SJCRH30 (cell line): ENCODE measurements at places on chromosomes 13 and 19.
A peak's percentile ranks its signal among the peaks of the same experiment; 100 is the strongest.

DNA sequence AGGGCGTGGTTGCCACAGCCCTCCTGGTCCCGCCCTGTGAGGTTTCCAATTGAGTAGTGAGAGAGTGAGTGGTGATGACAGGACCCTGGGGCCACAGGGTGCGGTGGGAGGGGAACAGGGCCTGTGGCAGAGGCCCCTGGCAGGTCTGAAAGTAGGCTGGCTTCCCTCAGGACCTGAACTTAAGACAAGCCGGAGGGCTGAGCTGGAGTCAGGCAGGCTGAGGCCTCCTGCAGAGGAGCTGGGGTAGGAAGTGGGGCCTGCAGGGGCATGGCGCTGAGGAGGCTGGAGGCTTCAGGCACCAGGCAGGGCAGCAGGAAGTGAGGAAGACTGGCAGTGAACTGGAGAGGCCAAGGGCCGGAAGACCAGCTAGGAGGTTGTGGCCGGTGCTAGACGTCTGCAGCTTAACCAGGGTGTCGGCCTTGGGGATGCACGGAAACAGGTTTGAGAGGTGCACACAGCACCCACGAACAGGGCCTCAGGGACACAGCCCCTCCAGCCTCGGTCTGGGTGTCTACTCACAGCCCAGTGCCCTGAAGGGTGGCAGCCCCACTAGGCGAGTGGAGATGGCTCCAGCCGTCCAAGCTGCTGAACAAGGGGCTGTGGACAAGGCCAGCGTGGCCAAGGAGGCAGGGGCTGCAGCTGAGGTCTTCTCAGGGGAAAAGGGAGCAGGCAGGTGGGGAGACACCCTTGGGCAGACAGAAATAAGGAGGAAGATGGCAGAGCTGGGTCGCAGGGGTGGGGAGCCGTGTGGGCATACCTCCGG, 17.8 kb downstream of the POP4 start:
- peaks cover 7% of the 10 kb centered on the region for H3K4me1 ChIP-seq
- H3K36me3 ChIP-seq, result no peaks in the 10 kb centered on the region

- H3K4me1 ChIP-seq, result no peaks in the 10 kb centered on the region; the same call in none of the 2 replicates
- no peaks in the 10 kb centered on the region for H3K36me3 ChIP-seq
- no peak for DNase-seq
- H3K27ac ChIP-seq, result no peak overlapping the region
Measured at GRCh38 chr13:43761616-43762315, 25.0 kb downstream of the ENOX1 start.

- H3K36me3 ChIP-seq, result no peaks in the 10 kb centered on the region
- no peaks in the 10 kb centered on the region for H3K4me1 ChIP-seq
- H3K27ac ChIP-seq, result no peak overlapping the region
- H3K27me3 ChIP-seq, result no peaks in the 10 kb centered on the region
- DNase-seq, result no peak
Measured at GRCh38 chr13:33956346-33956745, 138.4 kb downstream of the RFC3 start.

DNA sequence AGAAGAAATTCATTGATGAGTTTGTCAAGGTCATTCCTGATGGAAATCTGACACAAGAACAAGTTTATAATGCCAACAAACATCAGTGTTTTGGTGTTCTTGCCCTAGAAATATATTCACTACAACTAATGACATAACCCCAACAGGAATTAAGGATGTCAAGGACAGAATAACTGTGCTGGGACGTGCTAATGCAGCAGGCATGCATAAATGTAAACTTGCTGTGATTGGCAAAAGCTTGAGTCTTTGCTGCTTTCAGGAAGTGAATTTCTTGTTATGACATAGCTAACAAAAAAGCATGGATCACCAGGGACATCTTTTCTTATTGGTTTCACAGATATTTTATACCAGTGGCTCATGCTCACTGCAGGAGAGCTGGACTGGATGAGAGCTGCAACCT, 144.6 kb downstream of the KCTD12 start:
- no peak overlapping the region for H3K27ac ChIP-seq
- no peak for DNase-seq
- no peaks in the 10 kb centered on the region for H3K36me3 ChIP-seq

DNA sequence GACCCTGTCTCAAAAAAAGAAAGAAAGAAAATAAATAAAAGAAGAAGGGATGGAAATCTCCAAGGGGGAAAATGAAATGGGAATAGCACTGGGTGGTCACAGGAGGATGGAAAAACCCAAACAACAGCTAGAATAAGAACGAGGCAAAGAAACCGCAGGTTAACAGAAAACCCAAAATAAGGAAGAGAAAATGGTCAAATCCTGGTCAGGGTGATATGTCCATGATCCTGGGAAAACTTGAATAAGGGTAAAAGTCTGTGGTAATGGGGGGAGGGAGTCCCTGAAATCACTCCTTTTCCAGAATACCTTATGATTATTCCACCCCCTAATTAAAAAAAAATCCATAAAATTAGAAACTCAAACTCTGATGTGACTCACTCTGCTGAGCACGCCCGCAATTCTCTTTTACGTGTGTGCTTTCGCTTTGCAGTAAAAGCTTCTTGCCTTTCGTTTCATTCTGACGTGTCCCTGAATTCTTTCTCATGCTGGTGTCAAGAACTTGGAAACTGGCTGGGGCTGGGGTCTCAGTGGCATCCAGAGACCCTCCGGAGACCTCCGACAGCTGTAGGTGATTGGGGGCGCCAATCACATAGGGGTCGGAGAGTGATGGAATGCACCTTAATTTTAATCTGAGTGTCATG, 4.3 kb upstream of the NAXD start:
- no peaks in the 10 kb centered on the region for H3K36me3 ChIP-seq
- H3K4me1 ChIP-seq, result no peaks in the 10 kb centered on the region
- no peak overlapping the region for H3K4me3 ChIP-seq
- no peaks in the 10 kb centered on the region for H3K27me3 ChIP-seq

- peaks cover 12% of the 10 kb centered on the region; the same call in 1 of the 2 replicates for H3K27me3 ChIP-seq
- no peak overlapping the region for H3K27ac ChIP-seq
- DNase-seq, result no peak
- H3K36me3 ChIP-seq, result no peaks in the 10 kb centered on the region
- H3K4me1 ChIP-seq, result no peaks in the 10 kb centered on the region
- no peak overlapping the region for H3K4me3 ChIP-seq
Measured at GRCh38 chr19:33221638-33222037, 4.0 kb downstream of the SLC7A10 start.

DNA sequence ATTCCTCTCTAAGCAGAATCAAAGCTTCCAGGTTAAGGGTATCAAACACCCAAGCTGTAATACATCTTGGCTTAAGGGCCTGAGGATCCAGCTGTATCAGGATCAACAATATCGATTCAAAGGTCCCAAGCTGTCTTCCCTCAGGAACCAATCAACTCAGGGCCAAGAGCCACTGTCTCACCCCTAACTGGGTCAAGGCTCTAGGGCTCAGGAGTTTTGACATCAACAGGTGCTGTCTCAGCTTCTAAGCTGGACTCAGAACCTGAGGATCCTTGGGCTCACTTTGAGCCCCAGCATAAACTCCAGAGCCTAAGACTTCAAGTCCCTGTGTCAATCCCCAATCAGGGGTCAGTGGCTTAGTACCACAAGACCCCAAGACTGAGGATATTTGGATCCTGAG, 917 bp downstream of the FBXW9 start:
- peaks cover 7% of the 10 kb centered on the region; the same call in 1 of the 2 replicates for H3K36me3 ChIP-seq
- H3K4me3 ChIP-seq, result peak overlapping the region; percentile 70; the same call in 1 of the 2 replicates
- no peak overlapping the region for H3K27ac ChIP-seq
- no peak for DNase-seq

- peaks cover 24% of the 10 kb centered on the region for H3K4me1 ChIP-seq
- no peak overlapping the region for H3K4me3 ChIP-seq
- H3K27me3 ChIP-seq, result no peaks in the 10 kb centered on the region
- no peak for DNase-seq
- no peak overlapping the region for H3K27ac ChIP-seq
Measured at GRCh38 chr19:2217591-2217990, 18.5 kb downstream of the PLEKHJ1 start.

DNA sequence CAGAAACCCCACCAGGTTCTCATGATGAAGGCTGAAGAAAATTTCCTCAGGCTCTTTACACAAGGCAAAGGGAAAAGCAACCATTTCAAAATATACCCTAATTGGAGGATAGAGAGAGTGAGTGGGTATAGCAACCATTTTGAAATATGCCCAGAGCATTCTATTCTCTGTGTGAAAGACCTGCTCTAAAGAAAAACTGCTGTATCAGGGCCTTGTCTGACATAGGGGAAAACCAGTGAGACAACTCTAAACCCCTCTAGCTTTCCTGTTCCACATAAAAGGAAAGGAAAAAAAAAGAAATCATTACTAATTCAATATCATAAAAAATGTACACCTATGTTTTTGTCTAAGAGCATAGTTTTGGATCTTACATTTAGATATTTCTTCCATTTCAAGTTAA, 42.3 kb downstream of the TPTE2 start:
- no peaks in the 10 kb centered on the region for H3K4me1 ChIP-seq
- DNase-seq, result no peak
- no peaks in the 10 kb centered on the region for H3K36me3 ChIP-seq
- H3K4me3 ChIP-seq, result no peak overlapping the region

- no peaks in the 10 kb centered on the region for H3K27me3 ChIP-seq
- no peak overlapping the region for H3K4me3 ChIP-seq
- no peak overlapping the region for H3K27ac ChIP-seq
- no peak for DNase-seq
Measured at GRCh38 chr13:107534548-107534947, 680.8 kb downstream of the LIG4 start.

- peaks cover 20% of the 10 kb centered on the region for H3K36me3 ChIP-seq
- H3K27me3 ChIP-seq, result no peaks in the 10 kb centered on the region
- H3K4me3 ChIP-seq, result no peak overlapping the region
- no peaks in the 10 kb centered on the region for H3K4me1 ChIP-seq
- no peak overlapping the region for H3K27ac ChIP-seq
- DNase-seq, result no peak
Measured at GRCh38 chr19:46718157-46718933, 1.4 kb upstream of the PRKD2 start.

DNA sequence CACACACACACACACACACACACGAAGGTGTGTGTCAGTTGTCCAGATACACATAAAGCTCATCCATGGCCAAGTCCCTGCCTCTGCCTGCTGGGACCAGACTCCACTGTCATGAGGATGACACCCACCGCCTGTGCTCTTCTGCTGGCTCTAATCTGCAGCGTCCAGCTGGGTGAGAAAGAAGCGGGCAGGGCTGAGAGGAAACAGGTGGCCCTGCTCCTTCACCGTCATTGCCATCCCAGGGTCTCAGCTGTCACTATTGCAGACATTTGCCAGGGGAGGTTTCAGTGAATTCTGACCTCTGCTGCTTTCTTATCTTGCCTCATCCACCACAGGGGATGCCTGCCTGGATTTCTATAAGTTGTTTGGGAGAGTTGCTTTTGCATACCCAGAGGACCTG, 31.4 kb downstream of the SCGB2B2 start:
- H3K27me3 ChIP-seq, result no peaks in the 10 kb centered on the region
- H3K4me1 ChIP-seq, result peaks cover 8% of the 10 kb centered on the region
- peak; percentile 74 for DNase-seq
- no peak overlapping the region for H3K27ac ChIP-seq

DNA sequence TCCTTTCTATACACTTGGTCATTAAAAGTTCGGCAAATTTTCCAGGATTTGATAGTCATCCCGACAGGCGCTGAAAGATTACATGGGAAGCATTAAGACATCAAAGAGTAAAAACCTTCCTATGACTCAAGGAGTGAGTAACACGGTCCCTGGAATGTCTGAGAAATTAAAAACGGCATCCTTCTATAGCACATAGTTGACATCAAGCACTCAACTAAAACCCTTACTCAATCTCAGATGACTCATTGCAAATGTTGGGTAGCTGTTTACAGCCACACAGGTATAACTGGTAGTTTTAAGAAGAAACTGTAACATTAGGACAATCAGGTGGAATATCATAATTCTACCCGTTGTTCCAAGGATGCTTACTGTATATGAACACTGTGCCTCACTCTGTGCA, 6.4 kb upstream of the LGALS13 start:
- no peaks in the 10 kb centered on the region for H3K27me3 ChIP-seq
- no peaks in the 10 kb centered on the region for H3K4me1 ChIP-seq
- H3K36me3 ChIP-seq, result no peaks in the 10 kb centered on the region
- no peak overlapping the region for H3K27ac ChIP-seq
- no peak for DNase-seq

GRCh38 chr13:72886272-72887067, 104.5 kb downstream of the PIBF1 start:
- H3K27ac ChIP-seq, result no peak overlapping the region
- H3K4me1 ChIP-seq, result no peaks in the 10 kb centered on the region
- no peak overlapping the region for H3K4me3 ChIP-seq
- DNase-seq, result no peak
- no peaks in the 10 kb centered on the region for H3K27me3 ChIP-seq
- H3K36me3 ChIP-seq, result peaks cover 2% of the 10 kb centered on the region; the same call in 1 of the 2 replicates

GRCh38 chr13:107452833-107453232, 762.5 kb downstream of the LIG4 start:
- H3K4me3 ChIP-seq, result no peak overlapping the region
- no peaks in the 10 kb centered on the region for H3K4me1 ChIP-seq
- no peak for DNase-seq

DNA sequence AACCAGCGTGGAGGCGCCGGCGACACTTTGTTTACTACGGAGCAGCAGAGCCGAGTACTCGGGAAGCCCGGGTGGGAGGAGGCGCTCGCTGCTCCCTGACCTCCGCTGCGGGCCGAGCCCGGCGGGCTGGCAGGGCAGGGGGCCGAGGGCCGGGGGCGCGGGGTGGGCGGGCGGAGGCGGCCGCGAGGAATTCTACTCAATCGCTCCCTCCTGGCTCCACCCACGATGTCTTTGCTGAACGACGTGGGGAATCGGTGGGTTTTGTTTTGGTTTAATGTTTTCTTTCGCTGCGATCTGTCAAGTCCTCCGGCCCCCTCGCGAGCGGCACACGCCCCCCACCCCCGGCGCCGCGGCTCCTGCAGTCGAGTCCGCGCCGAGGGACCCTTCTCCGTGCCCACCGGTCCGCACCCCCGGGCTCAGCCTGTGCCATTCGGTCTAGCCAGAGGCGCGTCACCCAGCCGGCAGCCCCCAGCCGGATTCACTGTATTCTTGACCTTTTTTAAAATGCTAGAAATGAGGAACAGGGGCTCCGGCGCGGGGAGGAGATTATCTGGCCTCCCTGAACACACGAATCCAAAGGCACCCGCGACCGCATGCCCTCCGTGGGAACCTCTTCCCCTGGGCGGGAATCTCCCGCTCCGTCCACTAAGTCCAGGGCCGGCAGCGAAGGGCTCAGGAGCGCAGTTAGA, 636 bp upstream of the FOXO1 start:
- no peaks in the 10 kb centered on the region for H3K36me3 ChIP-seq
- H3K4me1 ChIP-seq, result peaks cover 9% of the 10 kb centered on the region
- no peaks in the 10 kb centered on the region for H3K27me3 ChIP-seq
- peak; percentile 41 for DNase-seq
- peak overlapping the region; percentile 90 for H3K4me3 ChIP-seq
